Stimulated activated CD8-positive, alpha-beta memory T cell treated with anti-CD3 and anti-CD28 coated beads, Interleukin-15, amount 100 ng/mL, for 24 hours (primary cell): ENCODE measurements at places on chromosomes 13 and 19.

- no peak for DNase-seq
Measured at GRCh38 chr13:23810685-23811240, 78.4 kb downstream of the MIPEP start.

- no peak for DNase-seq
Measured at GRCh38 chr19:38055010-38055409, 148.0 kb downstream of the SIPA1L3 start.

- DNase-seq = no peak
Measured at GRCh38 chr19:16001481-16002312, 52.9 kb downstream of the OR10H4 start.

DNA sequence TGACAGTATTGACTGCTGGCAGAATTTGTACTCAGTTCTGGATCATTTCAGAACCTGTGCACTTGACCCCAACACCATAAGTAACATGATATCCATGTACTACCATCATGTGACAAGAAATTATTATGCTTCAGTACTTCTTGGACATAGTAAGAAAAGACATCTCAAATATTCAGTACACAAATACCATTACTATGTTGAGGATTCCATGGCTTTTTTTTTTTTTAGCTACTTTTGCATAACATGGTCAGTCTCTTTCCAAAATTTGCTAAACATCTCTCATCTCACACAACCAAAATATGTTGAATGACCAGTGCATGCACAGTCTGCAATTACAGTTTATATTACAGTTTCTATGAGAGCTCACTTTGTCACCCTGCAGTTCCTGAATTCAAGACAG lies 85.3 kb downstream of the FLT1 start:
- DNase-seq = no peak

- DNase-seq = no peak
Measured at GRCh38 chr19:47022140-47022536, 2.5 kb downstream of the NPAS1 start.

DNA sequence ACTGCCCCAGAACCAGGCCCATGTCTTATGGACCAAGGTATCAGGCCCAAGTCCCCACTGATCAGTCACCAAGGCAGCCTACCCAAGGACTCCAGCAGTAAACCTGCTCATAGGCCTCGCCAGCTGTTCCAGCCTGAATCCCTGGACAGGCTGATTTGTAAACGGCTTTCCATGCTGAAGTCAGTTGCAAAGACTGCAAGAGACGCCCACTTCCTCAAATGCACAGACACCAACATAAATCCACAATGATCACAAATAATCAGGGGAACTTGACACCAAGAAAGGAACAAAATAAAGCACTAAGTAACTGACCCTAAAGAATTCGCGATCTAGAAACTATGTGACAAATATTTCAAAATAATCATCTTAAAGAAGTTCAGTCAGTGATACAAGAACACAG lies 75.2 kb downstream of the RXFP2 start:
- DNase-seq = no peak

GRCh38 chr19:11560404-11561051 lies 1.5 kb upstream of the ELOF1 start:
- no peak for DNase-seq

- DNase-seq = no peak
Measured at GRCh38 chr13:97298816-97299215, 76.7 kb downstream of the MBNL2 start.
